ENCODE measurements at places on chromosomes 1 and 21.

- no peak for DNase-seq
Measured at GRCh38 chr1:19222979-19223824, 13.1 kb upstream of the UBR4 start.

GRCh38 chr1:193479187-193479586 is 292.8 kb upstream of the B3GALT2 start:
- DNase-seq, result no peak

GRCh38 chr1:228143480-228144192 is 3.6 kb downstream of the GUK1 start:
- no peak for DNase-seq

- DNase-seq, result no peak
Measured at GRCh38 chr1:68229650-68230483, 2.5 kb downstream of the WLS start.

- no peak for DNase-seq
Measured at GRCh38 chr1:86704972-86705664, 742 bp downstream of the SH3GLB1 start.

DNA sequence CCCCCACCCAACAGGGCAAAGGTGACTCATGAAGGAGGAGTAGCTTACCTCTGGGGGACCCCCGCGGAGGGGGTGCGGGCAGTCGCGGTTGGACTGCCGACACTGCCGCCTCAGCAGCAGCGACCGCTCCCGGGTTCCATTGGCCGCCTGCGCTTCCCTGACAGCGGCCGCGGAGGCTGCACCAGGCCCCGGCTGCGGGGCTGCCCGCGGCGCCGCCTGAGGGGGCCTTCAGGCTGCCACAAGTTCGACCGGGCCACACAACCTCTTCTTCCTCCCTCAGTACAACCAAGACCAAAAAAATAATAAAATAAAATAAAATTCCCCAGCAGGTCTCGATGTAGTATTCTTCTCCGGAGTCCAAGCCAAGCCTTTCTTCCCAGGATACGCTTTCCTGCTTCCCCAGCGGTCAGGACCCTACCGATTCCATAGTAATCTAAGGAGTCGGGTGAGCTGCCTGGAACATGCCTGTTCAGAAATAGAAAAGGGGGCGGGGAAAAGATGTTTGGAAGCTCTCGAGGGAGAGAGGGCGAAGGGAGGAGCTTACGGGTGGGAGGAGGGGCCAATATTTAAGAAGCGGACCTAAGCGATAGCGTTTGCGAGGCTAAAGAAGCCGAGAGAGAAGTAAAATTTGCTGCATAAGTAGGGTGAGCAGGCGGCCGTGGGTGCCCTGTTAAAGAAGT is at the start of gene PI4KB:
Gene PI4KB, minus strand, starts transcription at position 194 of the 680 bp plus-strand sequence. CDS start 10,935 bp downstream, outside the sequence.
- peak; percentile 98 for DNase-seq

DNA sequence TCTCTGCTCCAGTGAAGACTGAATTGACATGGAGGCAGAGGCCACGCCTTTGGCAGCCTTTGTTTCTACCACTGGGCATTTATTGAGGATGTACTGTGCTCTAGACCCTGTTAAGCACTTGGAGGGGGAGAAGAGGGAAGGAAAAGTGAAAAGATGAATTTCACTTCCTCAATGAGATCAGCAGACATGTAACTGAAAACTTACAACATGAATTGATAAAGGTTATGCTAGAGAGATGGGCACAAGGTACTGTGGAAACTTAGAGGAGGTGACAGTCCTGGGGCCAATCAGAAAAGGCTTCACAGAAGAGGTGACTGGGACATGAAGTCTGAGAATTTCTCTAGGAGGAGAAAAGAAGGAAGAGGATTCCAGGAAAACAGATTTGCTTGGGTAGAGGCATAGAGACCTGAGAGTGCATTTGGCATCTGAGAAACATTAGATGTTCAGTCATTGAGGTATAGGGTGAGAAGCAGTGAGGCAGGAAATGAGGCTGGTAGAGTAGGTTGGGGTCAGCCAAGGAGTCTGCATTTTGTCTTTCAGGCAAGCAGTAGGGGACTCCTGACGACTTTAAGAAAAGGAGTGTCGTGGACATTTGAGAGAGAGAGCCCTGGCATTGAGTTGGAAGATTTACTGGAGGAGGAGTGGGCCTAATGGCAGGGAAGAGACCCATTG is 113.0 kb downstream of the SYT2 start:
- DNase-seq, result no peak

DNA sequence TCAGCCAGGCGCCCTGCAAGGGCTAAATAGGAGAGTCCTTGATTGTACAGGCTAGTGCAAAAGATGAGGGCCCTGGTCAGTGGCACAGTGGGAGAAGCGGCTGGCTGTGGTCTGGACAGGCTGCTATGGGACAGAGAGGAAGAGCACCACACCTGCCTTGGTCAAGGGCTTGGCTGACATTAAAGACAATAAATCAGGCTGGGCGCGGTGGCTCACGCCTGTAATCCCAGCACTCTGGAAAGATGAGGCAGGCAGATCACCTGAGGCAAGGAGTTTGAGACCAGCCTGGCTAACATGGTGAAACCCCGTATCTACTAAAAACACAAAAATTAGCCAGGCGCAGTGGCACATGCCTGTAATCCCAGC is 62.9 kb downstream of the NID1 start:
- DNase-seq, result no peak

DNA sequence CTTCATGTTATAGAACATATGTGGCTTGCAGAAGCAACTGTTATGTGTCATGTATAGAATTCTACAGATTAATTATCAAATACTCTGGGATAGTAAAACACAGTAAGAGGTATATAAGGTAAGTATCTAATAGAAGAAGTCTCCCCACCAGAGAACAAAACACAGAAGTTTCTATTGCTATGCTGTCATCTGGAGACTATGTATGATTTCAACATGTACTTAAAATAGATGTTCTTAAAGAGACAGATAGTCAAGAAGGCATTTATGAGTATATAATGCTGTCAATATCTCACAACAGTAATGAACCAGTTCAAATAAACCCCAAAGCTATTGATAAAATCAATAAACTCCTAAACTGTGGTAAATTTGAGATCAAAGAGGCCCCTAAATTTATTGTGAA is 8.1 kb upstream of the ADCY10 start:
- no peak for DNase-seq

GRCh38 chr1:24594328-24594598 is 38.4 kb downstream of the NCMAP start:
- DNase-seq, result no peak

- DNase-seq, result no peak
Measured at GRCh38 chr1:197327776-197328364, 59.8 kb downstream of the CRB1 start.

DNA sequence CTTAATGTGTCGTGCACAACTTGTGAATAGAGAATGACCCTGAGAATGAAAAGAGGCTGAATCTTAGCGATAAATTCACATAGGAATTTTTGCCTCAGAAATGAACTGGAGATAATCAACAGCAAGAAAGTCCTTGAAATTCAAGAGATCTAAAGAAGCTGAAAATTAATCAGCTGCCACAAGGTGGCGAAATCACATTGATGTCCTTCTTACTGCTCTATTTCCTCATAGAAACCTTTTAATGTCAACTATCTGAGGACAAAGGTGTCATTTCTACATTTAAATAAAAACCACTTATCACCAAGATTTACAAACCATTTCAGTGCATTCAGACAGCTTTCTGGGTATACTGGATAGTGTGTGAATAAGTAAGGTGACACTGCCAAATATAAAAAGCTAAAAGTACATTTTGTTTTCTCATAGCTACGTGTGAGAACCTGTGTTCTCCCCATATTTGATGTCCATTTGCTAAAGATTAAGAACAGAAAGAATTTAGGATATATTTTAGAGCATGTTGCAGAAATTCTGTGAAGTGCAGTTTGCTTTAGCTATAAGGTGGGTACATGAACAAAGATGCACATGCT is 485.3 kb upstream of the PTBP2 start:
- peak; percentile 43 for DNase-seq

- no peak for DNase-seq
Measured at GRCh38 chr1:159081626-159082025, 5.1 kb upstream of the AIM2 start.
